T-helper 2 cell (primary cell): ENCODE measurements at places on chromosomes 5 and 9.

DNA sequence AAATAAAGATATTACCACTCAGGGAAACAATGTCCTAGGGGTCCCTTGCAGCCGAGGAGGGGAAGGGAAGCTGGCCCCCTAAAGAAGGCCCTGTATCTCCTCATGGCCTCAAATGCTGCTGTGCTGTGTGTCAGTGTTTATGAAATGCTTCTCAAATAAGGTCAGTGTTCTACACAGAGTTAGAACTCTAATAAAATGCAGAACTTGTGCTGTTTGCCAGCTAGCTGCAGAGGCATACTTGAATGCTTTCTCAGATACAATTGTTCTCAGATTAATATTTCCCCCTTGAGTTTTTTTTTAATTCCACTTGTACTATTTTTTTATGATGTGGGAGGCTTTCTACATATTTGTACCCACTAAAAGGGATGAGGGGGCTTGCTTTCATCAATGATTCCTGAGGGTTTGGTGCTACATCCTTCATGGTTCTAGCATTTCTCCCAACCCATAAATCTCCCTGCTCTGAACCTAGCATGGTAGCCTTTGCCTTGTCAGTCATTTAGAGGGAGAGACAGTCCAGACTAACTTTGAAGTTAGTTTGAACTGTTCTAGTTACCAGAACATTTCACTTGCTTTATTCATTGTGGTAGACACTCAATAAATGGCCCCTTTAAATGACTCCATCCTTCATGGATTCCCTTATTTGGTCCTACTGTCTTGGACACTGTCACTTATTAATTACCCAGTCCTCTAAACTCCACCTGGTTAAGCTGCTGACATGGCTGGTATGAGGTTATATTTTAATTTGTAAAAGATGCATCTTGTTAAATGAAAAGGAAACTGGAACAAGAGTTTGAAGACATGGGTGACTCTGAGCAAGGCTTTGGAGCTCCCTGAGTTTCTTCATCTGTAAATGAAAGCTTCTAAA lies 12.6 kb downstream of the SLIT3 start:
- no peak for DNase-seq

- no peak for DNase-seq
These were observed 127.0 kb upstream of the RPS23 start for GRCh38 chr5:82405161-82405560.

DNA sequence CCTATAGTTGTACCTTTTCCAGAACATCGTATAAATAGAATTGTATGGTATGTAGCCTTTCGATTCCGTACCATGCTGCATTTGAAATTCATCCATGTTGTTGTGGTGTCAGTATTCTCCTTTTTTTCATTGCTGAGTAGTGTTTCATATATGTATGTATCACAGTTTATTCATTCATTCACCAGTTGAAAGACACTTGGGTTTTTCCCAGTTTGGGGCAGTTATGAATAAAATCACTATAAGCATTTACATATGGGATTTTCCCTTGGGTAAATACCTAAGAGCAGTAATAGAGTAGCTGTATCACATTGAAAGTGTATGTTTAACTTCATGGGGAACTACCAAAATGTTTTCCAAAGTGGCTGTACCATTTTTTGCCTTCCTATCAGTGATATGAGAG lies 16.1 kb upstream of the FKTN start:
- no peak for DNase-seq

DNA sequence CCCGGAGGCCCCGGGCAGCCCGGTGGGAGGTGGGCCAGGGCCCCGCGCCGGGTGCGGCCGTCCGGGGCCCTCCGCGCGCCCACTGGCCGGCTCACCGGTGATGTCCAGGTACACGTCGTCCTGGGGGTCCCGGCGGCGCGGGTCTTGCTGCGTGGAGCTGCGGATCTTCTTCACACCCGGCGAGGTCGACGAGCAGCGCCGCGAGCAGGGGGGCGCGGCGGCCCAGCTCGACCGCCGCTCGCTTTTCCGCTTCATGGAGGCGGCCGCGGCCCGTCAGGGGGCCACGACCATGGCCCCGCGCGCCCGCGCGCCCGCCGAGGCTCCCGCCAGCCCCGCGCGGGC lies 548 bp downstream of the CDC14B start:
- DNase-seq, result no peak

GRCh38 chr5:133825631-133826289 lies 142.7 kb downstream of the C5orf15 start:
- no peak for DNase-seq

DNA sequence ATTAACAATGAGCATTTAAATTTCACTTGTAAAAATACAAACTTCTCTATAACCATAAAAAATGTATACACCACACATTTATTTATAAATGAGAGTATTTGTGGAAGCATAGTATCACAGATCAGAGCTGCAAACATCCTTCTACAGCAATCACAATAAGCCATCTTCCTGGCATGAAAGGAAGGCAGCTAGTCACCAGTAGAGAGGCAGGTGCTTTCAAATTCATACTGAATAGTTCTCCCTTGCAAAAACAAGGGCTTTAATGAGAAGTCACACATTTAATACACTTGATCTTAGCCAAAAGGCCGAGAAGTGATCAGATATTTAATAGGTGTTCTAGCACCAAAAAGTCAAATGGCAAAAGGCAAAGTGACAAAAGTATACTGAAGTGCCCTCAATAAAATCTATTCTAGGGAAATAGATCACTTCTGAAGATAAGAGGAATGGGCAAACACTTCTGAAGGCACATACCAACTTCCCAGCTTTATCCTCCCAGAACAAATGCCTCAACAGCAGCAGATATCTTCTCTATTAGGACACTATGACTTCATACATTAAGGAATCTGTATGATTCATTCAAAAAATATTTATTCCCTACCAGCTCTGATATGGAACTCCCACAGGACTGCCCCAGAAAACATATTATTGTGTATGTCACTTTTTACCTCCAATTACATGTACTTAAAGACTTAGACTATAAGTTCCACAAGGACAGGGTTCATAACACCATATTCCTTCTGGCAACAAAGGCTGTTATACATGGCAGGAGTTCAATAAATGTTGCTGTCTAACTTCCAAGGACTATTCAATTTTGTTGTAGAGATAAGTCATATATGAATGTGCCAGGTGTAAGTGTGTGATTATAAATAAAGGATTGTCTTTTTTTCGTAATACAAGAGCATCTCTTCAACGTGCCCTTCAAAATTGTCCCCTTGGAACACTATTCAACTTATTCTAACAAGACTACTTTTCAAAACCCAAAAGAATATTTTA lies 31.7 kb downstream of the MAPKAP1 start:
- DNase-seq, result no peak

- DNase-seq, result no peak
These were observed 1.6 kb downstream of the URM1 start for GRCh38 chr9:128372784-128373183.

- DNase-seq, result no peak
These were observed 140.9 kb downstream of the ZNF608 start for GRCh38 chr5:124605541-124605940.

- no peak for DNase-seq
These were observed 183.7 kb downstream of the PDE4D start for GRCh38 chr5:59709846-59710245.

DNA sequence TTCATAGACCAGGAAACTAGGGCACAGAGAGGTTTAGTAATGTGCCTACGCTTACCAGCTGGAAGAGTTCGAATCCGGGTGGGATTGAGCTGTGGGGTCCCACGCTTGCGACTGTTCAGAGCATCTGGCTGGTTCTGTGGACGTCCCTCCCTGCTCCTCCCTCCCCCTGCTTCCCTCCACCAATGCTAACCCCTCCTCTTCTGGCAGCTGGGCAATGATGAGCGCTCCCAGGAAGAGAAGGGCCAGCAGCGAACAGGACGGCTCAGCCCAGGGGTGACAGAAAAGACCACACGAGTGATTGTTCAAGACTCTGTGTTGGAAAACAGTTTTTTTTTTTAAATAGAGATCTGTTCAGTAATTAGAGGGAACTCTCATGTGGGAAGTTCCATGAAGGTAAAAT lies 6.9 kb downstream of the FAM163B start:
- DNase-seq, result no peak

DNA sequence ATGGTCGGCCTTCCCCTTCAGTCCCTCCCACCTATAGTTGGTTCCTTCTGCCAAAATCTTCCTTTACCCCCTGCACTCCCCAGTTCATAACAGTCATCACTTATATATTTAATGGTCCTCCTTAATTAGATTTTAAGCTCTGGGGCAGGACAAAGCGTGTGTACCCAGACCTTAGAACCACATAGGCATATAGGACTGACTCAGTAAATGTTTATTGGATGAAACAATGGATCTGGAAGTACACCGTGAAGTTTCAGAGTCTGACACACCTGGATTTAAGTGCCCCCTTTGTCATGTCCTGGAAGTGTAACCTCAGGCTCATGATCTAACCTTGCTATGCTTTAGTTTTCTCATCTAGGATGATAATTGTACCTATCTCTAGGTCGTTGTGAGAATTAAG lies 32.0 kb downstream of the STARD4 start:
- no peak for DNase-seq

DNA sequence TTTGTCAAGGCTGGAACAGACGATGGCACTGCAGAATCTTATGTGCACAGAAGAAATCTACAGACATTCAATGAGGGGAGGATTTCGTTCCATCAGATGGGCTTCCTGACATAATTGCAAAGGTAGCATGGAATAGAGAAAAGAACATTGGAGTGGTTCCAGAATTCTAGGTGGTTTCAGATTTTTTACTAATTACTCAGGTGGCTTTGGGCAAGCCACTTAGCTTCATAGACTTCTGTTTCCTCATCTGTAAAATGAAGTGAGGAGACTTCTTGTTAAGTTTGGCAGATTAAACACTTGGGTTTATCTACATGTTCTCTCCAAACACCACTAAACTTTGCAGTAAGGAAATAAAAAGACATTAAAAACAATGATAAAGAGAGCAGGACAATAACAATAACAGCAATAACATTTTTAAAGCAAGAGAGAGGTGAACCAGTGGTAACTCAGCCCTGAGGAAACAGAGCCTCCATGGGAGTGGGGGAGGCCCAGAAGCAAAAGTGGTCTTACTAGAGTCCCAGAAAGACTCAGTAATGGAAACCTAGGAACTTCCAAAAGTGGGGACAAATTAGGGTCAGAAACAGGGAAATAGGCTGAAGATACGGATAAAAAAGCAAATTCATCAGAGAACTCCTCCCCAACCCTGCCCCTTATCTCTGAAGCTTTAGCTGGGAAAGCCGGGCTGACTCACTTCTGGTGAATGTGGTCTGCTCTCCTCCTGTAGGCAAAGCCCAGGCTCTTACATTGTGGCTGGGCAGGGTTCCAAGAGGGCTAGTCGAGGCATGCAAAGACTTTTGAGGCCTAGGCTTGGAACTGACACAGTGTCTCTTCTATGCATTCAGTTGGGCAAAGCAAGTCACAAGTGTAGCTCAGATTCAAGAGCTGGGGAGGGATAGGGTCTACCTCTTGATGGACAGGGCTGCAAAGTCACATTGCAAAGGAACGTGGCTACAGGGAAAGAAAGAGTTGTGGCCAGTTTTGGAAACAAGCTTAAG lies 11.8 kb upstream of the ACTBL2 start:
- DNase-seq, result no peak

DNA sequence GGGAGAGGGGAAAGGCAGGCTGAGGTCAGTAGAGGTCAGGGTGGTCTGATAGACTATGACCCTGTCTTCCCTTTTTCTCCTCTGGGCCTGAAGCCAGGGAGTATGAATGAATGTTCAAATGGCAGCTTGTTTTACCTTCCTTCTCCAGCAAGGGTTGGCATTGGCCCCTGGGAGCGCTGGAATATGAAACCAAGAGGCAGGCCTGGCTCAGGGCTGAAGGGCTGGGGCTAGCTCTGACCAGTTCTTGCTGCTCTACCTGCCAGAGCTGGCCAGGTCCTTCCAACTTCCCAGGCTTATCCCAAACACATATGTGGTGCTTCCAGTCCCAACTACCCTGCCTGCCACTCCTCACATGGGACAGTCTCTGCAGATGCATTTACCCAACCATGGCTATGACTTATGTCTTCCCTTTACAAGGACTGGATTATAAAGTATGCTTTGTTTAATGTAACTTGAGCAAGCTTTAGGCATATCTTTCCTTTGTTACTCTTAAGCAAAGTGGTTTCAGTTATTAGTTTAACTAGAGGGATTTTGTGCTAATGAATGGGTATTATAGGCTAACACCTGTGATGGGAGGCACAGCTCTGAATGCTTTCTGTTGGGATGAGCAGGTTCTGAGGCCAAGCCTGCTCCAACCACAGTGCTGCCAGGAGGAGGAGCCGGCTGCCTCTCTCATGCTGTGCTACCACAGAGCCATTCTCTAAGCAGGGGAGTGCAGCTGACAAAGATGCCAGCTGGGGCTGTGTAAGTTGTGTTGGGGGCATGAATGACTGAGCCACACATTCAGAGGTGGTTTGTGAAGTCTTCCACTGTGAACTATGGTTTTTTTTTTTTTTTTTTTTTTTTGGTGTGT lies 6.1 kb downstream of the CCNI2 start:
- peak; percentile 34 for DNase-seq

DNA sequence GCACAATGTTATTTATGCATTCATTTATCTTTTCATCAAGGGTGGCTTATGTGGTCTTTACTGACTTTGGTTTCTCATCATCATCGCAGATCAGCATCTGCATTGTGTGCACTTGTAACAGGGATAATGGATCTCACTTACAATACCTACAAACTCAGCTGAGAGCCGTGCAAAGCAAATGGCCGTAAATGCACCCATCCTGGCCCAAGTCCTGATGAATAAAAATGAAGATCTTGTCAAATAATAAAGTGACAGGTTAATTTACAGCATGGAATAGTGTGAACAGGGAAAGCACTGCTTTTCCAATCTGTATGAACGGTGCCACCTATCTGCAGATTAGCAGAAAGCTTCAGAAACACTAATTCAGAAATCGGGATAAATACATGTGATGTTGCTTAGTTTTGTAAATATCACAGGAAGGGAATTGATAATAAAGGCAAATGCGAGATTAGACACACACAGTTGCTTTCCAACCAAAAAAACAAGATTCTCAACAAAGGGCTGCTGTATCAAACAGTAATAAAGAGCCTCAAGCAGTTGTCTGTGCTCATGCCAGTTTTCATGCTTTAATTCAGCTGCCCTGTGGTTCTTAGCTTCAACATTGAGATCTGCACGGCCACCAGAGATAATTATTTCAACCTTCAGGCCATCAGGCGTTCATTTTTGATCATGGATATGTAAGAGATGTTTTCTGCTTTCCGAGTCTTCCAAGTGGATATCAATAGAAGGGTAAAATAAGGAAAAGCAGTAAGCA lies 153.4 kb upstream of the POU5F2 start:
- no peak for DNase-seq

DNA sequence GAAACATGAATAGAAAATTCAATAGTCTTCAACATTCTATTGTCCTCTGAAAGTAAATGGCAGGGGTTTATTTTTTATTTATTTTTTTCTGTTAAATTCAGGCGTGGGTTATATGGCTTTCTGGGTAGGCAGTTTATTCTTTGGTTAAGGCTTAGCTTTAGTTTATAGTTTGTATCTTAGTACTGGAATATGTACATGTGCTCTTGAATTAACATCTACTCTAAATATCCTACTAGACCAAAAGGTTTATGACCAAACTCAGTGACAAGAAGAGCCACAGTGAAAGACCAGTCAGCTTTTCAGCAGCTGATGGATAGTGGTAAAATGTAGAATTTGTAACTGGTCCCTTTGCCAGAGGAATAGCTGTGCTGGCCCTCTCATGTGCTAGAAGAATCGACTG lies 62.0 kb upstream of the DAB2 start:
- no peak for DNase-seq

GRCh38 chr5:1760231-1760630 lies 39.4 kb downstream of the MRPL36 start:
- no peak for DNase-seq

- no peak for DNase-seq
These were observed 157.0 kb downstream of the FAM114A2 start for GRCh38 chr5:153881687-153882086.

GRCh38 chr9:89718651-89719050 lies 113.8 kb downstream of the GADD45G start:
- DNase-seq, result no peak

GRCh38 chr5:64505769-64506566 lies at the start of gene RGS7BP:
TSS of gene RGS7BP (plus strand) at chr5:64506015. CDS start at chr5:64506625, 610 bp downstream.
- peak; percentile 0 for DNase-seq
